ENCODE measurements at places on chromosomes 7 and 10.
A peak's percentile ranks its signal among the peaks of the same experiment; 100 is the strongest.

DNA sequence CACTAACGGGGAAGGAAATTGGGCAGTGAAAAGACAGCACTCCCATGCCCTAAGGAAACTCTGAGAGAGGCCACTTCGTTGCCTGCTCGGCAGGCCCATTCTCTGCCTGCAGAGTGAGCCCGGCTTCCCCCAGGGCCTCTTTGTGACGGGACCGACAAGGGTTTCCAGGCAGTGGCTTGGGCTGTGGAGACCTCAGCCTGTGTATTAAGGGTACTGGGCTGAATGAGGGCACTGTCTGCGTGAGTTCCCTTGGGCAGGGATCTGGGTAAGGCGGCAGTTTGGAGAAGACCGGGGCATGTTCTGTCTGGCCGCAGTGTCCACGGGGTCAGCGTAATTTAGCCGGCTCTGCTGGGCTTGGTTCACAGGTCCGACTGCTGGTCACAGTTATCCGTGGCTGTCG, 237.2 kb downstream of the MGMT start:
- no peak overlapping the region for H3K27ac ChIP-seq
- H3K36me3 ChIP-seq = no peaks in the 10 kb centered on the region
- DNase-seq = no peak
- no peaks in the 10 kb centered on the region for H3K27me3 ChIP-seq

DNA sequence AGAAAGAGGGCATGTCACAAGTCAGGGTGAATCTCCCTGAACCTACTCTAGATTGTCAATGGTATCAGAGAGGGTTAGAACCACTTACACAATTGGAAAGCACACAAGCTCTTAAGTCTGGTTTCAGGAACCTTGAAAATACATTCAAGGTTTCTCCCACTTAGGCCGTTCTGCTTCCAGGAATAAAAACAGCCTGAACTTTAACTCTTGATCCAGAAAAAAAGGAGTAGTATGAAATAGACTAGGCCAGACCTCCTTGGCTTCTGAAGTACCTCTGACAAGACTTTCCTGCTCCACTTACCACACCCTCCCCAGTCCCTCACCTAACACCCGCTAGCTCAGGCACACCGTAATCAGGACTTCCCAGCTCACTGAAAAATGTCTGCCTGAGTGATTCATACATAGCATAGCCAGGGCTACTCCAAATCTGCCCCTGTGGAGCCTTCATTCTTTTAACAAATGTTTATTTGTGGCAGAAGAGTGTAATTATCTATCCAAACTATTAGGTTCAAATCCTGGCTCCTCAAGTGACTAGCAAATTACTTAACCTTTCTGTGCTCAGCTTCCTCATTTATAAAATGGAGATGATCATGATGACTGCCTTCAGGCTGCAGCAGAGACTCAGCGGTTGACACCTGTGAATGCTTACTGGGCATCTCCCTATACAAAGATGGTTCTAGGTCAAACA, 30.3 kb upstream of the IL6 start:
- H3K27me3 ChIP-seq = no peaks in the 10 kb centered on the region
- H3K4me3 ChIP-seq = no peak overlapping the region
- H3K27ac ChIP-seq = peak overlapping the region; percentile 27

- H3K27me3 ChIP-seq = no peaks in the 10 kb centered on the region
- peaks cover 43% of the 10 kb centered on the region for H3K36me3 ChIP-seq
- H3K4me1 ChIP-seq = peaks cover 35% of the 10 kb centered on the region
- DNase-seq = peak; percentile 71
- H3K4me3 ChIP-seq = peak overlapping the region; percentile 87
Measured at GRCh38 chr10:100347568-100348195, 649 bp downstream of the SCD start.

DNA sequence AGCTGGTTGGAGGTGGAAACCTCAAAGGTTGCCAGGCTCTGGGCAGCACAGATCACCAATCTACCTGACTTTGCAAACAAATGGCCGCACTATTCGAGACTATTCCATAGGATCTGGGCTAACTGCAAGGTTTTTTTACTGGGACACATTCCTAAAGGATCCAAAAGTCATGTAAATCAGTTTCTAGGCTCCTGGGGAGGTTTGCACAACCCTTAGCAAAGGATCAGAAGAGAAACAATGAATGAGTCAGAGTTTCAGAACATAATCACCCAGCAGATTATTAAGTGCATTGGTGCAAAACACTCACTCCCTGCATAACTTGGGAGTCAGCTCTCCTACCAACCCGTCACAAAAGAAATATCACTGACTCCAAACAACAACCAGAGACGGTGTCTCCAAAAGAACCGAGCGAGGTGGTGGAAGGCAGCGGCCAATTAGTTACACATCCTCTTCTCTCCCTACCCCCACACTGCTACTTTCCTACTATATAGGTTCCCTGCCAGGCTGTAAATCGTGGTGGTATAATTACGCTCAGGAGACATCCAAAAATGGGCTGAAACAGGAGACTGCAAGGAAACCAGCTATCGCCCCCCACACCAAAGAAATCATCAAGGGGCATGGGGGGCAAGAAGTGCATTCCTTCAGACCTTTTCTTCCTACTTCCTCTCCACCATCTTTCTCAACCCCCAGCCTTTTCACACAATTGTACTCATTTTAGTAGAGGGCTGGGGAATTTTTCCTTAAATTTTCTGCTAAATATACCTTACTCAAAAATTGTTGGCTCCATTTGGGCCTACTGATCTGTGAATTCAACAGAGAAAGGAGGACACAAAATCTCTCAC, 3.2 kb downstream of the UBE2H start:
- peak overlapping the region; percentile 97 for H3K27ac ChIP-seq
- H3K4me1 ChIP-seq = peaks cover 4% of the 10 kb centered on the region
- DNase-seq = peak; percentile 71

- H3K27me3 ChIP-seq = no peaks in the 10 kb centered on the region
- no peak for DNase-seq
- H3K36me3 ChIP-seq = no peaks in the 10 kb centered on the region
- H3K27ac ChIP-seq = no peak overlapping the region
- H3K4me3 ChIP-seq = no peak overlapping the region
Measured at GRCh38 chr7:149741629-149742028, 31.8 kb downstream of the ZNF467 start.

GRCh38 chr7:25118048-25118753, 6.9 kb downstream of the CYCS start:
- no peak overlapping the region for H3K27ac ChIP-seq
- H3K27me3 ChIP-seq = no peaks in the 10 kb centered on the region
- peaks cover 13% of the 10 kb centered on the region for H3K36me3 ChIP-seq
- DNase-seq = no peak

DNA sequence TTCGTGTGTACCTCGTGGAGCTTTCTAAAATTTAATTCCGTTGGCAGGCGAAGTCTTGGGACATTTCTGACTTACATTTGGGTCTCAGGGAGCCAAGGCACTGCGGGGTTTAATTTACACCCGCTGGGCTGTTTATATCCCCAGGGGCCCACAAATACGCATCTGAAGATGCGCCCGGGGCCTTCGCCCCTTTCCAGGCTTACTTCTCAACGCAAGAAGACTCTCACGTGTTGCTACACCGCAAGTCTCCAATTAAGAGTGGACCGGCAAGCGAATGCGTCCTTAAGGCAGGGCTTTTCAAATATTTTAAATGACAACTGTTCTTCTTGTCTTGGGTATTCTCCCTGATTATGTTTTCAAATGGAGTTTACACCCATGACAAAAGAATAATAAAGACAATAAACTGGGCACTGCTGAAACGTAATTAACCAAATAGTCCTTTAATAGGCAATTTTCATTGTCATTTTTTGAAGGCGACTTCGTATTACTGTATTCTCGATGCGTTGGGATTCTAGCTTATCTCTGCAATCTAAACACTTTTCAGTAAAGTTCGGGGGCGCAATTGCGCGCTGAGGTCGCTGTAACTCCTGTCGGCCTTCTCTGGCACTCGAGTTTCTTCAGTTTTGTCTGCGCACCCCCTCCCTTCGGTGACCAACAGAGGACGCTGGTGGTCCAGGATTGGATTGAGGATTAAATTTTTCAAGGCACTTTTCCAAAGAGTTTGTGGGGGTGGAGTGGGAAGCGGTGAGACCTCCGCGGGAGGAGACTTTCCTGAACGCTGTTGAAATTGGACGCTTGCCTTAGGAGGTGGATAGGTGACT, 837 bp upstream of the IGFBP3 start:
- H3K36me3 ChIP-seq = peaks cover 27% of the 10 kb centered on the region
- H3K27me3 ChIP-seq = no peaks in the 10 kb centered on the region
- peaks cover 9% of the 10 kb centered on the region for H3K4me1 ChIP-seq
- H3K4me3 ChIP-seq = peak overlapping the region; percentile 98
- H3K27ac ChIP-seq = peak overlapping the region; percentile 95
